Hepatocyte (in vitro differentiated cells): ENCODE measurements at places on chromosomes 6 and 20. TPM values are rescaled to one million over a fixed set of nuclear protein-coding genes. Genes with fewer than 3 reads are reported as not detected.

The TFAP2A gene
- total RNA-seq, result 6.2 TPM in 2 replicates

The TIAM2 gene
- total RNA-seq, result 11.8 and 16.9 TPM in 2 replicates

The EPB41L1 gene
- 32.6 and 36.4 TPM in 2 replicates for total RNA-seq

The AVP gene
- total RNA-seq, result 0.67 TPM in 1 of 2 replicates, not detected in the other

The PLA2G7 gene
- 0.68 and 1.5 TPM in 2 replicates for total RNA-seq

The LAMA4 gene
- total RNA-seq, result 18.9 and 19.1 TPM in 2 replicates

The ARMC2 gene
- total RNA-seq, result 1.8 and 2.8 TPM in 2 replicates

The DYNLT2 gene
- 2.9 and 4.0 TPM in 2 replicates for total RNA-seq

The UNC5CL gene
- 38.1 and 42.9 TPM in 2 replicates for total RNA-seq

The CALHM4 gene
- total RNA-seq, result not detected in 2 replicates

The FABP7 gene
- 0.24 and 0.60 TPM in 2 replicates for total RNA-seq

The SLC17A3 gene
- total RNA-seq, result 0.23 and 0.36 TPM in 2 replicates

The GLP1R gene
- total RNA-seq, result 0.30 and 0.52 TPM in 2 replicates

The KCNB1 gene
- total RNA-seq, result 0.37 and 0.44 TPM in 2 replicates

The RPS6KA2 gene
- 26.3 and 29.2 TPM in 2 replicates for total RNA-seq

The PHACTR1 gene
- total RNA-seq, result 2.8 and 4.3 TPM in 2 replicates

The CDH22 gene
- total RNA-seq, result not detected in 2 replicates

The BNIP5 gene
- total RNA-seq, result 27.6 and 29.1 TPM in 2 replicates

The CLDN20 gene
- not detected in 2 replicates for total RNA-seq

The CD164 gene
- 571 and 574 TPM in 2 replicates for total RNA-seq

The ESR1 gene
- total RNA-seq, result 0.07 and 0.08 TPM in 2 replicates

The HLA-C gene
- 351 and 394 TPM in 2 replicates for total RNA-seq

The OR12D3 gene
- total RNA-seq, result not detected in 2 replicates

The OPRM1 gene
- total RNA-seq, result not detected in 2 replicates

The OXT gene
- total RNA-seq, result 0.92 TPM in 1 of 2 replicates, not detected in the other

The DEK gene
- total RNA-seq, result 70.8 and 81.3 TPM in 2 replicates

The MAP3K7 gene
- 34.8 and 40.3 TPM in 2 replicates for total RNA-seq

The POPDC3 gene
- 0.93 and 1.2 TPM in 2 replicates for total RNA-seq

The EPPIN gene
- total RNA-seq, result not detected in 2 replicates

The ADTRP gene
- 9.8 and 10.0 TPM in 2 replicates for total RNA-seq

The SLC17A2 gene
- total RNA-seq, result 6.4 and 7.7 TPM in 2 replicates

The PDYN gene
- not detected in 2 replicates for total RNA-seq

The SLC17A9 gene
- total RNA-seq, result 17.3 and 26.9 TPM in 2 replicates
